ENCODE measurements at places on chromosomes 7 and 10.

DNA sequence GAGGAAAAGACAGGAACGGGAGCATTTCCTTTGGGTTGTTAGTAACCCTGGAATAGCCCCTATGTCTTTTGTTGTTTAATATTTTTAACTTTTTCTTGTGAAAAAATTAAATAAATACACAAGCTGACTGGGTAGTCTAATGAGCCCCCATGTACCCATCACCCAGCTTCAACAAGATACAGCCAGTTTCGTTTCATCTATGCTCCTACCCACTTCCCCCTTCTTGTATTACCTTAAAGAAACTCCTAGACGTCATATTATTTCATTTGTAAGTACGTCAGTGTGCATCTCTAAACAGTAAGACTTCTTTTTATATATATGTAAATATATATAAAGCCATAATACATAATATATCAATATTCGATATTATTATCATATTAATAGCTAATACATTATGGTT, 42.8 kb upstream of the NUB1 start:
- no peak for DNase-seq

DNA sequence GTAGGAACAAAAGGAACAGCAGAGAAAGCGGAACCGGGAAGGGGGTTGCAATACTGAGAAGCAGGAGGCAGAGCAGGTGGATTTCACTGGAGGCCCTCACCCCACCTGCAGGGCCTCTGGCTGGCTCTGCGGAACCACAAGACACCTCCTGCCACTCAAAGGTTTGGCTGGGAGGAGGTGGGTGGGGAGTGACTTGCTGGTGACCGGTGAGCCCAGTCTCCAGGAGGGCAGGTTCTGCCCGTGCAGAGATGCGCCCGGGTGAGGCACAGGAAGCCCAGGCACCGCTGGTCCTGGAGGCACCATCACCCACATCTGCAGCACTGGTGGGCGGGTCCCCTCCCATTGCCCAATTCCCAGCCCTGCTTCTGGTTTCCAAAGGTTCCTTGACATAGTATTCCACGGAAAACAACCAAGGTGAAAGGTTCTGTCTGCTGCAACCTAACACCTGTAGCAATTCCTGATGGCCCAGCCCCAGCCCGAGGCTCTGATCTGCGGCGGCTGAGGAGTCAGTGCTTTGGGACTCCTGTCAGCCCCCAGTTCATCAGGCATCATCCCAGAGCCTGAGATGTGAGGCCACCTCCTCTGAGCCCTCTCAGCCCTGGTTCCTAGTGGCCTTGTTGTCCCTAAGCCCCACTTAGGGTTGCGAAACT, 64.4 kb downstream of the CALML3 start:
- DNase-seq = no peak

GRCh38 chr7:67554986-67555385, 558.4 kb downstream of the TYW1 start:
- no peak for DNase-seq

- DNase-seq = no peak
These were observed 141.3 kb upstream of the KLF14 start for GRCh38 chr7:130875265-130875741.

DNA sequence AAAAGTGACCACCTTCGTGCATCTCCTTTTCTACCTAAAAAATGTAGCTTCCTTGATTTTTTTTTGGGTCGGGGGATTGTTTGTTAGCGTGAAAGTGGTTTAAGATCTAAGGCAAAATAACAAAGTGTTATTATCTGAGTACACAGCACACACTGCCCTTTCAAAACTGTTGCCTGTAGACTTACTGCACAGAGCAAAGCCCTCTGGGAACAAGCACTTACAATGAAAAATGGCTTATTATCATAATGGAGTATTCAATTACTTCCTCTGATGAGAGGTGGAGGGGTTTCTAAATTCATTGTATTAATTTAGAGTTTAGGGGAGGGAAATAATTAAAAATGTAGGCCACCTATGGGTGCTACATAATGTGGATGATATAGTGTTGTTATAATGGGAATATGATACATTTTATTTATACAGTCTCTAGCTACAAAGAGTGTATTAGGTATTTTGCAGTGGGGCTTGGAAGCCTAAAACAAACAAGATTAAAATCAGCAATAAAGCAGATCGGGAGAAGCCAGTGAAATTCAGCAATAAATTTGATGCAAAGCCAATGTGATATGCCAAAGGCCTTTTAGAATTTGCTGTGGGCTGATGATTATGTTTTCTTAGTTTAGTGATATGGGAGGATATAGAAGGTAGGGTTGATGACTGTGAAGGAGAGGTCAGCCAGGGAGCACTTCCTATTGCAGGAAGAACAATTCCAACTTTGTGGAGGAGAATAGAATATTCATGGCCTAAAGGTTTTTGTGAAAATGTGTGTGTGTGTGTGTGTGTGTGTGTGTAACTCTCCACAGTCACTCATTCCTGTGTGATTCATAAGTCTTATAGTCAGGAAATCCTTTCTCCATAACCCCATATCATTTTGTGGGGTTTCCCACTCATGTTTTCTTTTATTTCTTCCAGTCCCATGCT, 17.7 kb upstream of the EXOC4 start:
- no peak for DNase-seq

GRCh38 chr7:26514633-26515032, 223.0 kb downstream of the SNX10 start:
- DNase-seq = no peak

- DNase-seq = no peak
These were observed 851 bp downstream of the KIFBP start for GRCh38 chr10:68989317-68989990.

DNA sequence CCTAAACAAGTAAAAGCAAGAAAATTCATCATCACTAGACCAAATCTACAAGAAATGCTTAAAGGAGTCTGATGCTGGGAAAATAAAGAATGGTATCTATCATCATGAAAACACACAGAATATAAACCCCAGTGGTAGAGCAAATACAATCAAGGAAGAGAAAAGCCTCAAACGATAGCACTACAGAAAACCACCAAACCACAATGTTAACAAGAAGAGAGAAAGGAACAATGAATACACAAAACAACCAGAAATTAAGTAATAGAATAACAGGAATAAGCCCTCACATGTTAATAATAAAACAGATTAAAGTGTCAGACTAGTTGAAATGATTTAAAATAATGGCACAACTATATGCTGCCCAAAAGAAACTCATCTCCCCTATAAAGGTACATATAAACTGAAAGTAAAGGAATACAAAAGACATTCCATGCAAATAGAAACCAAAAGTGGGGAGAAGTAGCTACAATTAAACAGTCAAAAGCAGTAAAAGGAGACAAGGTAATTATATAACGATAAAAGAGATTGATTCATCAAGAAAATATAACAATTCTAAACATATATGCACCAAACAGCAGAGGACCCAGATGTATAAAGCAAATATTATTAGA, 77.3 kb downstream of the JMJD1C start:
- DNase-seq = no peak

DNA sequence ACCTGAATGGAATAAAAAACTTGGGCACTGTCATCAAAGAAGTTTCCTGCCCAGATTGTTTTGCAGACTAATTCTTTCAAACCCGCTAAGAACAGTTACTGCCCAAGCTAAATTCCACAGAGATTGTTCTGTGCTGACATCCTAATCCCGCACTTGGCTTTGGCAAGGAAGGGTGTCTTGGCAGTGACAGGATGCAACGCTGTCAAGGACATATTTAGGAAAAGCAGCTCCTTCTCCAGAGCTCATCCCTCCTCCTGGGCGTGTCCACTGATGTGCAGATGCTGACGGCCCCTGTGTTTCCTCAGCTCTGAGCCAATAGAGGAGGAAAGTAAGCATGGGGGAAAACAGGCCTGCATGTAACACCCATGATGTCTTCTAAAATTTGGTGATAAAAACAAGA, 74.2 kb downstream of the EEPD1 start:
- DNase-seq = no peak

DNA sequence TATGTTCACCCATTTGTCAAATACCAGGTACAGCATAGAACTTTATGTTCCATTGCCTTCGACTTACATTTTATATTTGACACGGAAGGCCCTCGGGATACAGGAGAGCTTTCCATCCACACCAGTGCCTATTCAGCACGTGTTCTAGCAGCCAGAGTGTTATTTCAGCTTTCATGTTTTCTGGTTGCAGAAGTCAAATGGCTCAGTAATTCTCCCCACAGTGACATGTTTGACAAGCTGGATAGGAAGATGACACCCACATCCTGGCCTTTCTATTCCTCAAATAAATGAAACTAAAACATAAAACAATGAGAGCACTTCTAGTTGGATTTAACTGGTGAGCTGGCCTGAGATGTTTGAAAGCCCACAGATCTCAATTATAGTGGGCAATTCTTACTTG, 173.4 kb downstream of the SORCS1 start:
- no peak for DNase-seq

DNA sequence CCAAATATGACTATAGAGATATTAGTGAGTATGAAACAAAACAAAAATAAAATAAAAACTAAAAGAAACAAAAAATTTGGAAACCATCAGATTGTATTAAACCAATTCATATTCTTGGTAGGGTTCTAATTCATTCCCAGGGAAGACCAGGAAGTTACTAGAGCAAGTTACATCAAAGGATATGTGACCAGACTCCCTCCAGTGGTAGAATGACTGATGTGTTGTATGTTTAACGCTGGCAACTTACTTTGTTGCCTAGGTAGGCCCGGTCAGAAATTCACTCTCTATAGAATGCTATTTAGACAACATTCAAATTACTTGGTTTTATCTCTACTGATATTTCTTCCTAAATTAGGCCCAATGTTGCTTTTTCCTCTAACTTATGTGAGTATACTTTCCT, 5.2 kb downstream of the PHYHIPL start:
- no peak for DNase-seq

DNA sequence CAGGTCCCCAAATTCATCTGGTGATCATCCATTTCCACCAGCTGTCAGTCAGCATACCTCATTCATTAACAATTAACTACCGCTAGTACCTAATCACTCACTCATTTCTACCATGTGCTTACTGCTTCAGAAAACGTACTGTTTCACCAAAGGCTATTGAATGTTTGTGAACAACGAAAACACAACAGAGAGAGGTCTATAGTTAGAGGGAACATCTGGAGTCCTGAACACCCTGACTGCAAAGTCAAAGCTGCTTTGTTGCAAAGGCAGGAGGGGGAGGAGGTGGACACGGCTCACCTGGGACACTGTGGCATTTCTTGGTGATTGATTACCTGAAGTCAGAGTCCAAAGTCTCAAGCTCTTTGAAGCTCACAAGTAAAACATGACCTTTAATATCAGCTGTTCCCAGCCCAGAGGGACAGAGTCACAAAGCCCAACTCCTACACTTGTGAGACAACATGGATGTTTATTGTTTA, 342.3 kb upstream of the ADARB2 start:
- DNase-seq = no peak

GRCh38 chr7:143299840-143300239, 11.7 kb downstream of the CASP2 start:
- peak; percentile 25 for DNase-seq

GRCh38 chr10:27439101-27439500, 65.0 kb upstream of the RAB18 start:
- no peak for DNase-seq
